ENCODE measurements at places on chromosomes 16 and 17.
A peak's percentile ranks its signal among the peaks of the same experiment; 100 is the strongest.

DNA sequence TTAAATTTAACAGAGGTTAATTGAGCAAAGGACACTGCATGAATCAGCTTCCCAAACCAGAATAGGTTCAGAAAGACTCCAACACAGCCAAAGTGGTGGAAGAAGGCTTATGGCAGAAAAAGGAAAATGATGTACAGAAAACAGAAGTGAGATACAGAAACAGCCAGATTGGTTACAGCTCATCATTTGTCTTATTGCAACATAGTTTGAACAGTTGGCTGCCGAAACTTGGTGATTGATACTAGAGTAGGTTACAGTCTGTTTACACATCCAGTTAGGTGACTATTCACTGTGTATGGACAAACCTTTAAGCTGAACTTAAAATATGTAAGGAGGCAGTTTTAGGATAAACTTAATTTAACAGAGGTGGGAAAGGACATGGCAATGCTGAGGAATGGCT, 18.3 kb downstream of the TMEM100 start:
- no peak for DNase-seq
- no peak overlapping the region for H3K27ac ChIP-seq
- H3K4me1 ChIP-seq = no peaks in the 10 kb centered on the region
- no peaks in the 10 kb centered on the region for H3K27me3 ChIP-seq
- no peak overlapping the region for H3K4me3 ChIP-seq

DNA sequence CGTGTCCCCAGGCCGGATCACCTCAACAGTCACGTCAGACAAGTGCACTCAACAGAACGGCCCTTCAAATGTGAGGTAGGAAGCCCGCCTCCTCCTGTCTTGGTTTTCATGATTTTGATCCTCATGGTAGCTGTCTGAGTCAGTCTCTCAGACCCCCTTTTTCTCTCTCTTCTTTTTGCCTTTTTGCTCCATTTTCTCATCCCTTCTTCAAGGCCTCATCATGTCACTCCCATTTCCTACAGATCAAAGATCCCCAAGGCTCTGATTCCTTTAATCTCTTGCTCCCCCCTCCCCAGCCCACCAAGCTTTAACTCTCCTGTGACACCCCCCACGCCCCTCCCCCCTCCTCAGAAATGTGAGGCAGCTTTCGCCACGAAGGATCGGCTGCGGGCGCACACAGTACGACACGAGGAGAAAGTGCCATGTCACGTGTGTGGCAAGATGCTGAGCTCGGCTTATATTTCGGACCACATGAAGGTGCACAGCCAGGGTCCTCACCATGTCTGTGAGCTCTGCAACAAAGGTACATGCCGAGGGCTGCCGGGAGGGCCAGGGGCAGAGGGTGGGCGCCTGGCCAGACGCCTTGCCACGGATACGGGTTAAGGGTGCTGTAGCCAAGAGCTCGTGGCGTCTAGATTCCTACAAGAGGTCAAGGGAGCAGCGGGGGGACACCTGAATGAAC, 2.0 kb downstream of the MAZ start:
- H3K4me3 ChIP-seq = peak overlapping the region; percentile 76
- H3K36me3 ChIP-seq = no peaks in the 10 kb centered on the region
- DNase-seq = no peak
- peak overlapping the region; percentile 95 for H3K27ac ChIP-seq
- H3K27me3 ChIP-seq = no peaks in the 10 kb centered on the region

GRCh38 chr17:2214047-2214928, 89.3 kb downstream of the SMG6 start:
- peaks cover 22% of the 10 kb centered on the region for H3K4me1 ChIP-seq
- H3K27ac ChIP-seq = peak overlapping the region; percentile 97
- H3K27me3 ChIP-seq = no peaks in the 10 kb centered on the region
- H3K36me3 ChIP-seq = no peaks in the 10 kb centered on the region
- DNase-seq = no peak

GRCh38 chr17:36117505-36118382, 14.1 kb downstream of the CCL4 start:
- H3K4me1 ChIP-seq = peaks cover 22% of the 10 kb centered on the region
- H3K36me3 ChIP-seq = no peaks in the 10 kb centered on the region
- H3K27ac ChIP-seq = peak overlapping the region; percentile 69
- DNase-seq = no peak
- H3K27me3 ChIP-seq = no peaks in the 10 kb centered on the region

GRCh38 chr17:37239690-37240334, 136.0 kb upstream of the C17orf78 start:
- no peaks in the 10 kb centered on the region for H3K27me3 ChIP-seq
- H3K36me3 ChIP-seq = peaks cover 2% of the 10 kb centered on the region
- H3K4me1 ChIP-seq = no peaks in the 10 kb centered on the region

- no peaks in the 10 kb centered on the region for H3K4me1 ChIP-seq
- no peak overlapping the region for H3K27ac ChIP-seq
- DNase-seq = no peak
- no peaks in the 10 kb centered on the region for H3K36me3 ChIP-seq
Measured at GRCh38 chr17:35761601-35762000, 914 bp downstream of the C17orf50 start.

GRCh38 chr17:78137392-78138203, 7.0 kb downstream of the TMC8 start:
- H3K4me3 ChIP-seq = no peak overlapping the region
- no peaks in the 10 kb centered on the region for H3K27me3 ChIP-seq
- H3K4me1 ChIP-seq = peaks cover 35% of the 10 kb centered on the region
- H3K36me3 ChIP-seq = peaks cover 4% of the 10 kb centered on the region
